ENCODE measurements at places on chromosomes 7 and 10.

DNA sequence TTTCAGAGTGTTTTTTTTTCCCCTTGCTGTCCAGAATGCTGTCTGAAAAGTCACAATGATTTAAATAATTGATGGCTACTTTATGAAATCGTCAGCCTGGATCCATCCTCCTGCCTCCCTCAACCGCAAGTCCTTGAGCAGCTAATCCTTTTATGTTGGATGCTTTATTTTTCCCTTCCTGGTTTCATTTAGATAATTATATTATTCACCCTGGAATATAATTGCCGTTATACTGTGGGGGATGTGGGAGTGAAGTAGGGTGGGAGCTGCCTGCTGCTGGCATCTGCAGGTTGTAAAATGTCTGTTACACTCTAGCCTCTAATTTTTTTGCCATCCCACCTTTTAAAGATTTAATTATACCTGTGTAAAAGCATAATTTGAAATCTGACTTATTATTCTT, 290.5 kb upstream of the LRGUK start:
- DNase-seq: no peak

GRCh38 chr10:106958589-106959361, 205.7 kb downstream of the SORCS1 start:
- DNase-seq: no peak

DNA sequence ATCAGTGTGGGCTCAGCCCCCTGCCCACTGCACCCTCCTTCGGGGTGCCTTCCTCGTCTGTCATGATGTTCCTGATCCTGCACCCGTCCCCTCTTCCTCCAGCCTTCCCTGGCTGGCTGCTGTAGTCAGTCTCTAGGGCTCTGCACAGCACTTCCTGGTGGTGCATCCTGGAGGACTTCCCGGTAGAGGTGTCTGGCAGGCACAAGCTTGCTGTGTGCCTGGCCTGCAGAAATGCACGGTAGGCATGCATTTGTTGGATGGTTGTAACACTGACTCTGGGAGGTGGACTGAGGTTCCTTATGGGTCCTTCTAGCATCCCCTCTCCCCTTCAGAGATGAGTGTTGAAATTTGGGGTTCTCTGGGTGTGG, 92.8 kb downstream of the BMS1 start:
- DNase-seq: no peak

- DNase-seq: peak; percentile 88
These were observed 184.0 kb upstream of the INHBA start for GRCh38 chr7:41886901-41887311.

GRCh38 chr7:131625817-131626372, 69.5 kb upstream of the PODXL start:
- DNase-seq: no peak

GRCh38 chr10:60896033-60896432, 48.0 kb downstream of the RHOBTB1 start:
- DNase-seq: no peak

DNA sequence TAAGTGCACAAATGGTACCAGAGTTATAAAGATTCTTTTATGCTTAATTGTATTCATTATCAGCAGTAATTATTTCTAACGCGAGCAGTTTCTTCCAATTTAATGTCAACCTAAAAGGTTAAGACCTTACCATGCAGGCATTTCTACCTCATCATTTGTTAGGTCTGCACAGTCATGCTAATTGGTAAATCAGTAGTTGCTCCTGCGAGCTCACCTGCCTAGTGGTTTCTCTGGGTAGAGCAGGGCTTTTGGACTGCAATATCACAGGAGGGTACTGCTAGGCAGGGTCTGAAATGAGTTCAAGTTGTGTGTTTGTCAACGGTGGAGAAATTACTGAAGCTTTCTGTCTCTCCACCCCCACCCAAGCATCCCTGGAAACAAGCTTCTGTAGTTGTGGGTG, 558.5 kb upstream of the MGMT start:
- DNase-seq: no peak

GRCh38 chr7:116788572-116789197, 73.7 kb upstream of the CAPZA2 start:
- no peak for DNase-seq

- no peak for DNase-seq
These were observed 3.6 kb upstream of the MYOF start for GRCh38 chr10:93485690-93486089.

- no peak for DNase-seq
These were observed 8.6 kb downstream of the SHH start for GRCh38 chr7:155803418-155804376.

DNA sequence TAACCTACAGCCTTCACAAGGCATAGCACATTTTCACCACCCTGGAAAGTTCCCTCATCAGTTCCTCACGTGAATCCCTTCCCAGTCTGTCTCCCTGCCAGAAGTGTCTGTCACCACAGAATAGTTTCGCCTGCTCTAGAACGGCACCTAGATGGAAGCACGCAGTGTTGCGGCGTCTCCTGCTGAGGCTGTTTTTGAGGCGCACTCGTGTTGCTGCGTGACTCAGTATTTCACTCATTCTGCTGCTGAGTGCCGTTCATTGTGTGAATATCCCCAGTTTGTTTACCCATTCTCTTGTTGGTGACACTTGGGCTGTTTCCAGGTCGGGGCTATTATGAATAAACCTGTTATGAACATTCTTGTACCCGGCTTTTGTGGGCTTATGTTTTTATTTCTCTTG, 12.8 kb downstream of the NOS3 start:
- no peak for DNase-seq

Data from osteocyte (in vitro differentiated cells).